HAP-1 (cell line): ENCODE measurements at places on chromosomes 1 and 21.

DNA sequence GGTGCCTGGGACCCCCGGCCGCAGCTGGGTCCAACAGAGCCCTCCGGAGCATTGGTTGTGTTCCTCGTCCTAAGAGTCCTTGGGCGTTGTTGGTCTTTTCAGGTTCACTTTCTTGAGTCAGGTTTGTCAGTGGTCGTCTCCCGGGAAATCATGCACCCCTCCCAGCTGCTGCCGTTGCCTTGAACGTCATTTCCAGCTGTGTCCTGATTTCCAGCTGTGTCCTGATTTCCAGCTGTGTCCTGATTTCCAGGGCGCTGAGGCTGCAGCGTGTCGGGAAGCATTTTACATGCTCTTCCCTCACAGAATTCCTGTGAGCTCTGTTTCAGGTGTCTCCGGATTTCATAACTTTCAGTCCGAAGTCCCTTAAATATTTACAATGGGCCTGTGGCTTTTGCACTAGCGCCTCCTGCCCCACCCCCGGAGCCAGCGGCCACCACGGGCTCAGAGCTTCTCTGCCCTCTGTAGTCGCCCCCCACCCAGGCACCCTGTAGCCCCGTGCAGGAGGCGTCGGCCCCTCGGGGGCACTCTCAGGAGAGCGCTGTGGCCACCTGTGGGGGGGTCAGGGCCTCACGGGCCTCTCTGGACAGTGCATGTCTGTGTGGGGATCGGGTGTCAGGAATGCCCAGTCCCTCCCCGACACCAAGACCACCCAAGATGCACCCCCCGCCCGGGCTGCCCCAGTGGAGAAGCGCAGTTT lies 66.7 kb downstream of the COL18A1 start:
- DNase-seq, result no peak

DNA sequence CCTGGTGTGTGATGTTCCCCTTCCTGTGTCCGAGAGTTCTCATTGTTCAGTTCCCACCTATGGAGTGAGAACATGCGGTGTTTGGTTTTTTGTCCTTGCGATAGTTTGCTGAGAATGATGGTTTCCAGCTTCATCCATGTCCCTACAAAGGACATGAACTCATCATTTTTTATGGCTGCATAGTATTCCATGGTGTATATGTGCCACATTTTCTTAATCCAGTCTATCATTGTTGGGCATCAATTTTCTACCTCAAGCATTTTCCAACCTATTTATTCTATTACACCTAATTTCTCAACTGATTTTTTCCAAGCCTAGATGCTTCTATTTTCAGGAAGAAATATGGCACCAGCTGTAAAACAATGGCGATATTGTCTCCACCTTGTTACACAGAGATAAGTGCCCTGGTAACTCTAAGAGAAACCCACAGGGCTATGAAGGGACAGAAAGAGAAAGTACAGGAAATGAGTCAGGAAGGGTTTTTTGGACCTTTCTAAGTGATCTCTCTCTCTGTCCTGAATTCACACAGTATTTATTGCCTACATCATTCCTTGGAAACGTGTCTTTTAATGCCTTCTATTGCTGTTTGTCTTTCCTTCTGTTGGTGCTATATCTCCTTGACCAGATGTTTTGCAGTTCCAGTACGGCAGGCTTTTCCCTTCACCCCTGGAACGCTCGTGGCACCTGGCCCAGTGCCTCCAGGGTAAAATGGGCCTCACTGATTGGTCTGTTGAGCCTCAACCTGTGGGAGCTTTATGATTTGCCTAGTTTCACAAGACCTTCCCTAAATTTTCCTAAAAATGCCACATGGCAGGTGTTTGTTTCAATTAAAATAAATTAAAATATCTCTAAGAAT lies 14.6 kb upstream of the JAK1 start:
- no peak for DNase-seq

DNA sequence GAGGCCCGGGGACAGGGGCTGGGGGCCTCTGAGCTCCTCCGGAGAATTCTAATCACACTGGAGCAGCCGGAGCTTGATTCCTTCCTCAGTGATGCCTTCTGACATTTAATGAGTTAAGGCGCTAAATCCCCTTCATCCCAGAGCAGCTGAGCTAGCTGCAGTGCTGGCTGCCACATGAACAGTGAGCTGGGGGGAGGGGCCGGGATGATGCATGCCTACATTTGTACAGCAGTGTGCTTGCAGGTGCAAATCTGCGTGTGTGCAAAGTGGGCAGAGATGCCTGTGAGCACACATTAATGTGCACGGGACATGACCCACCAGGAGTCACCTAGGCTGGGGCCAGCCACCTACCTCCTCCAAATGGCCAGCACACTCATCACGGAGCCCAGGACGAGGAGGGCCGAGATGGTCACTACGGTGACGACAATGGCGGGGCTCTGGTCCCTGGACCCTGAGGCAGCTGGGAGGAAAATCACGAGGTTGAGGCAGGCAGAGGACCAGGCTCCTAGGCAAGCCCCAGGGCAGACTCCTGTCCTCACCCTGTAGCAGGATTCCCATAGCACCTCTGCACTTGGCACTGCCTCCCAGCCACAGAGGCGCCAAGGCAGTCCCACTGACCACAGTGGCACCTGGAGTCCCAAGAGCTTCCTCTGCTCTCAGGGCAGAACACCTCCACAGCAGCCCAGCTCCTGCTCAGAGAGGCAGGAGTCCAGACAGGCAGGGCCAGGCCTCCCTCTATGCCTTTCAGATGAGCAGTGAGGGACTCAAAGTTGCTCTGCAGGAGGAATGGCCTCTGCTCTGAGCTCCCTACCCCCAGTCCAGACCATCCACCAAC lies 34.7 kb downstream of the CDCA8 start:
- no peak for DNase-seq

GRCh38 chr1:243474136-243474881 lies 218.5 kb downstream of the SDCCAG8 start:
- no peak for DNase-seq

DNA sequence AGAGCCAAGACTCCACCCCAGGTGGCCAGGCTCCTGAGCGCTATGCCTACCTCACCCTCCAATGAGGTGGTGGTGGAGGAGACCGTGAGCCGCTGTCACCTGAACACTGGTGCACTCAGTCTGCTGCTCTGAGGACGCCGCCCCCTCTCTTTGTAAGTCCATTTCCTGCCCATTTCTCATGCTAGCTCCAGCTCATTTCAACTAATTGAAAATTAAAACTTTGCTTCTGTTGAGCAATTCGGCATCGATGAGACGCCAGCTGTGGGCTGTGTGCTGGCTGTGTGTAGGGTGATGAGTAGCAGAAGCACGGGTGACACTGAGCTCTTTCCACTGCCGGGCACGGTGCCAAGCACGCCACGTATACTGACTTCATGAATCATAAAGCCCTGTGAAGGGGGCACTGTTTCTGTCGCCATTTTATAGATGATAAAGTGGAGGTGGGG lies 11.2 kb downstream of the TNFRSF1B start:
- DNase-seq, result no peak

DNA sequence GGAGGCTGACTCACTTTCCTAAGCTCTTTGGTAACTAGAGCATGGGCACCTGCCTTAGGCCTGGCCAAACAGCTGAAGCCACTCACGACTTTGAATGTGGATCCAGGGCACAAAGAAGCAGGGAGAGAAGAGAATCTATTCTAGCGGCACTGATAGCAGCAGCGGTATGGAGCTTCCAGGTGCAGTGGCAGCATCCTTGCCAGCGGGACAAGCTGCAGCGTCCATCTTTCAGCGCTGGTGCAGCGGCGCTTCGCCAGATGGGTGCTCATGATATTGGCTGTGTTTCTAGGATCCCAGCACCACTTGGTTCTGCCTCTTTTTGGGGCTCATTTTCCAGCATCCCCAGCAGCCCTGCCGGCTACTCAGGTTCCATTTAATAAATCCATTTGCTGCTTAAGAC lies 184.2 kb downstream of the SLC44A5 start:
- DNase-seq, result no peak

DNA sequence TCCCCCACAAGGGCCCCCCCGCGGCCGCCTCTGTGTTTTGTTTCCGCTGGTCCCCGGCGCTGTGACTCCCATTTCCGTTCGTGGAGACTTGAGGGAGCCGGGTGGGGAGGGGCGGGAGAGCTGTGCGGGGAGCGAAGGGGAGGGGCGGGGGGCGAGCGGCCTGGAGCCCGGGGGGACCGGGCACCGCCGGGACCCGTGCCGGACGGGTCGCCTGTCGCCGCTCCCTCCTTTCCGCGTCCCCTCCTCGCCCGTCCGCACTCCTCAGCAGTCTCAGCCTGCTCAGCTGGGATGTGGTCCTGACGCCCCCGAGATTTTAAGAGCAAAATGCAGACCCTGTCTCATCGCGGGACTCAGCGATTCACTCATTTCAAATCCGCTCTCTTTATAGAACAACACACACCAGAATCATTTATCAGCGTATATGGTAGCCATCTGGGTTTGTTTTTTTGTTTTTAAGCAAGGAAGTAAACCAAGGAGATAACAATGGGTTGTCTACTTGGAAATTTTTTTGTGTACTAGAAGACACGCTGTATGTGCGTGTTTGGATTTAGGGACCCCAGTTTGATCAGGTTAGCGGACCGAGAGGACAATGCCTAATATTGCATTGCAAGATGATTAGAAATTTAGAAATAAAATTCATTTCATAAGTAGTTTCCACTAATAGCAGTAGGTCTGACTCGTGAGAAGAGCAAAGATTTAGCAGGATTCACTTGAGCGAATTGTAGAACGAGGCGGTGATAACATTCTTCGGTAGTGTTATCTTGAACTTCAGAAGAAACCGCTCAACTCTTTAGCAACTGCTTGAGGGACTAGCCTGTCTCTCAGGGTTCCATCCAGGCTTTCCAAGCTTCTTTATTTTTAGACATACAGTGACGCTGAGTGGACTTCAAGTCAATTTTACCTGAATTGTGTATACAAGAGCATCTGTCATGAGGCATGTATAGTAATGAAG lies 1.1 kb downstream of the GABPA start:
- DNase-seq, result peak; percentile 92

- DNase-seq, result no peak
Observed at GRCh38 chr1:78009836-78010235, 5.1 kb downstream of the DNAJB4 start.

DNA sequence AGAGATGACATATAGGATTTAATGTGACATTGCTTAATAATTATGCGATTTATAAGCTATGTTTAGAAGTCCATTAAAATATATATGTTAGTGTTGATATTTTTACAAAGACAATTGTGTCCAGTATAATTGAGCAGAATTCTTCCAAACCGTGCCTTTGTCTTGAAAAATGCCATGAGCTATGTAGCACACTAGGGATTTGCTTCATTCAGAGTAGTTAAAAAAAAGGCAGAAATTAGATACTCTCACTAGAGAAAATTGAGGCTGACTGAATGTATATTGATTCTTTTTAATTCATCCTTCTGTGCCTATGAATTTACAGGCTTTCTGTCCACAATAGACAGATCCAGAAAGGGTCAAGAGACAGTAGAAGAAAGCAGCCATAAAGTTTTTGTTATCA lies 429.0 kb downstream of the NEGR1 start:
- DNase-seq, result peak; percentile 94

GRCh38 chr1:207234690-207235089 lies 86.8 kb upstream of the CD55 start:
- DNase-seq, result no peak

DNA sequence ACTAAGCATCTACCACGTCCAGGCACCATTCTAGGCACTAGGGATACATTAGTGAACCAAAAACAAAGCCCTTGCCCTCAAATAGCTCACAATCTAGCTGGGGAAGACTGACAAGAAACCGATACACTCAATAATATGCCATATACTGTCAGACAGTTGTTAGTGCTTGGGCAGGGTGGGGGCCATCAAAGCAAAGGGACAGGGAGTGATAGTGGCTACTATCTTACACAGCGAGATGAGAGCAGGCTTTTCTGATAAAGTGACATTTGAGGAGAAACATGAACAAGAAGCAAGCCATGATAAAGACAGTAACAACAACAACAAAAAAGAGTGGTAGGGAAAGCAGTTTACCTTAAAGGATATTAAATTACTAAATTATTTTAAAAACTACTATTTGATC lies 41.1 kb downstream of the ERO1B start:
- DNase-seq, result no peak

DNA sequence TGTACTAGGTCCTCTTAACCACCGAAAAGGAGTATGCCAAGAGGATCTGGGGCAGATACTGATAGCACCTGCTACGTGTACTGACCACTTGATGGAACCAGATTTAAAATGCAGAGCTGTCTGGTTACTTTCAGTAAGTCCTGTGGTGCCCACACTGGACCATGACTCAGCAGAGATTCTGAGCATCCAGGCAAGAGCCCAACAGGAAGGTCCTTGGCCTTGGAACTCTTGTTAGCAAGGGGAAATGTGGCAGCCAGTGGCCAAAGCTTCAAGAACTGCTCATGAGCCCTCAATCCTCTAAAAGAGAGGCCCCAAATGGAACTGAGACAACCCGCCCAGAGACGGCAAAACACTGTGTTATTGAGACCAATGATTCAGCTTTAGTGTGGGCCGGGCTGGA lies 4.2 kb upstream of the GJB5 start:
- DNase-seq, result no peak

DNA sequence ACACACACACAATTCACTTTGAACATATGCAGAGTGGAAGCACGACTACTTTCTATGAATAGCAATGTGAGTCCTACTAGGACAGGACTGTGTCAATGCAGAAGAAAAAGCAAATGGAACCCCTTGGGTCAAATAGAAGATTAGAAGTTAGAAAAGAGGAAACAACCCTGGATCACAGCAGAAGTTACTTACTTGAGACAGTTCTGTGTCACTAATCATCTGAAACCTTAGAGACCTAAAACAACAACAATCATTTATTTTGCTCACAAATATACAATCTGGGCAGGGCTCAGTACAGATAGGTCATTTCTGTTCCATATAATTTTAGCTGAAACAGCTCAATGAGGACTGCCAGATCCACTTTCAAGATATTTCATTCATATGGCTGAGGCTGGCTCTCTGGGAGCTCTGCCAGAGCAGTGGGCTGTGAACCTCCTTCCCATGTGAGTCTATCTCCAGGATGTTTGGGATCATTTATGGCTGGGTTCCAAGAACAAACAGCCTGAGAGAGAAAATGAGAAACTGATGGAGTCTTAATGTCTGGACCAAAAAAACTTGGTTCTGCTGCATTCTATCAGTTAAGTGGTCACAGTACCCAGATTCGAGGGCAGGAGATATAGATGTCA lies 42.5 kb upstream of the IL10 start:
- DNase-seq, result no peak
